ENCODE measurements at places on chromosomes 6 and 20.

DNA sequence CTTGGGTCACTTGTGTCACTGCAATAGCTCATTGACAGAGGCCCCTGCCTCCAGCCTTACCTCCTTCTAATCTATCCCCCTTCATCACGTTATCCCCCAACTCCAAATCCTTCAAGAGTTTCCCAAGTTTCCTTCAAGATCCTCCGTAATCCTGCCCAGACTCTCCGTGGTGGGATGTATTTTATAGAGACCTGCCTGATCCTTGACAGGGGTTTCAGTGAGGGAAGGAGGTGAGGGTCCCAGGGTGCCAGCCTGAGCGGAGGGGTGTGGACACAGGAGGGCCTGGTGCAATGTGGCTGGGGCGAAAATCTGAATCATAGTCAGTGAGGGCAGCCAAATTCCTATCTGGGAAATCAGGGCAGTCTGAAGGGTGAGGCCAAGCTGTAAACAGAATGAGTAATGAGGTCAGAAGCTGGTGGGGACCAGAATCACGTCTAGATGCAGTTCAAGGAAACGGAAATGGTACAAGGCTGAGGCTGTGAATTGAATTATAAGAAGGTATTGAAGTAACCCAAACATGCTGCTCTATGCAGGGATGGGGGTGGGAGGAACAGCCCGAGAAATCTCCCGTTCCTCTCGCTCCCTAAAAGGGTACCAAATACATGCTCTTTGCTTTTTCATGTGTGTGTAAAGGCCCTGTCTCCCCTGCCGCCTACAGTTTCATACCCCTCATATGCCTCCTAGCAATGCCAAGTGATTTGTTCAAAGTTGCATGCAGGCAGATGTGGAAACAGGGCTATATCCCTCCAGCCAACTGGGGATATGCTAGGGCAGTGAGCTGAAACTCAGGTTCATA is 35.4 kb upstream of the PIM1 start:
- DNase-seq, result peak; percentile 72

DNA sequence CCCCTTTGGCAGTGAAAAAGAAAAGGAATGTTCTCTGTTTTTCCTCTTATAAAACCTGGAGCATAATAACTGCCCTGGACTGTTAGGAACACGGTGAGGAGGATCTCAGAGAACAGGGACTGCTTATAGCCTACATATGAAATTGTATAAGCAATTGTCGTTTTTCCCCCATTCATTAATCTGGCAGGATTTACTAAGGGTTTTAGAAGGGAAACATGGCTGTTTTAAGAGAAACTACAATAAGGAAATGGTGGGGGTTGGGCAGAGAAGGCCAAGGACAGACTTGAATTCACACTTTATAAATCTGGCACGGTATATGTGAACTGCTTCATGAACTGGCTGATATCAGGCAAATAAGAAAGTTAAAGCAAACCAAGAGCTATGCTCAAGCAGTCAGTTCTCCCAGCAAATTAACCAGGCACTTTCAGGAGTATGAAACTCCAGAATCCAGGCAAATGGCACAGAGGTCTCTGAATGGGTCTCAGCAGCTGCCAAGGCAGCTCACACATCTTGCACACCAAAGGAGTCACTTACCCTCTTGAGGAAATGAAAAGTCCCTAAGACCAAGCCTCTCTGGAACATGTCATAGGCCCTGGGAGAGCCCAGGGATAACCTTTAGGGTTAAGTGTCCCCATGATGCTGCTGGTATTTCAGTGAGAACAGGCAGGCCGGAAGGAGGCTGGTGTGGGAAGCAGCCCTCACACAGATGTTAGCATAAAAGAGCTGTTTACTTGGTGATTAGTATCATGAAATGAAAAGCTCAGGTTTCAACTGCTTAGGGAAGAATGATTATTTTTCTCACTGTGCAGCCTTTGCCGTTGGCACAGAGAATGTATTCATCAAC is 260.5 kb upstream of the MARCKS start:
- no peak for DNase-seq

- no peak for DNase-seq
Measured at GRCh38 chr6:120981835-120982234, 352.4 kb downstream of the TBC1D32 start.

DNA sequence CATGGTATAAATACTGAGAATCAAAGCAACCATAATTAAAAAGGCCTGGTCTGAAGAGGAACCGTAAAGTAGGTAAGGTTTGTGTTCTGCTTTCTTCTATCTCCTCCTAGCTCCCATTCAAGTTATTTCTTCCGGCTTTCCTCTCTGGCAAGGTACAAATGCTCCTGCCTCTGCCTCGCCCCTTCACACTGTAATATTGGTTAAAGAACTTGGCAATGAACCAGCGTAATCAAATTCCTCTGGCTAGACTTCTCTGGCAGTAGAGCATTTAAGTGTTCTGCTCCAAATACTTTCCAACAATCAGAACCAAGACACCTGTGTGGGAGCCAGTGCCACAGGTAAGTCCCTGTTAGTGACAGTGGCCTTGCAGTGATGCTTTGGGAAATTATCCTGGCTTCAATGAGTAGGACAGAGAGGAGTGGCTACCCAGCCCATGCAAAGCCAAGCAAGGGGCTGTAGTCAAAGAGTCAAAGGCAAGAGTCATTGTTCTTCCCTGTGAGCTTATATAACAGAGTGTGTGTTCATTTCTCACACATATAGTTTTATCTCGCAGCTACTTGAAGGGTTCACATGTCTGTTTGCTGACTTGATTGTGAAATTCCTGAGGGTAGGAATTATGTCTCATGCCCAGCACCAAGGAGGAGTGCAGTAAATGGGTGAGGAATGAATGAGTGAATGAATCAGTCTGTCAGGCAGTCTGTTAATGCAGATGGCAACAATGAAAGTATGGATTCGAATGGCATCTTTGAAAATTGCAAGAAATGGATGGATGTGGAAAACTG is 329.3 kb downstream of the NRN1 start:
- no peak for DNase-seq

DNA sequence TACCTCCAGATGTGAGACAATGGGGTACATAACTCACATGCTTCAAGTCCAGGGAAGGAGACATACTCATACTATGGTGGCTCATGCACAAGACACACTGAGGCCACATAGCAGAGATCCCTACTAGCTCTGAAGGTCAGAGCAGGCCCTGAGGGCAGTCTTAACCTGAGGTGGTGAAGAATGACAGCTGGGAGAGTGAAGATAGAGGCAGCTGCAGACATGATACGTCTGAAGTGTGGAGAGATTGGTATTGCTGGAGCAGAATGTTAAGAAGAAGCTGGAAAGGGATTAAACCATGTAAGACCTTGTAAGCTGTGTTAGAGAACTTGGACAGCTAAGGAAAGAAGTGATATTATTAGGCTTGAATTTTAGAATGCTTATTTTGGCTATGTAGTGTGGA is 32.9 kb downstream of the PGM3 start:
- DNase-seq, result no peak

- no peak for DNase-seq
Measured at GRCh38 chr6:8027965-8028651, 36.1 kb downstream of the BLOC1S5 start.

DNA sequence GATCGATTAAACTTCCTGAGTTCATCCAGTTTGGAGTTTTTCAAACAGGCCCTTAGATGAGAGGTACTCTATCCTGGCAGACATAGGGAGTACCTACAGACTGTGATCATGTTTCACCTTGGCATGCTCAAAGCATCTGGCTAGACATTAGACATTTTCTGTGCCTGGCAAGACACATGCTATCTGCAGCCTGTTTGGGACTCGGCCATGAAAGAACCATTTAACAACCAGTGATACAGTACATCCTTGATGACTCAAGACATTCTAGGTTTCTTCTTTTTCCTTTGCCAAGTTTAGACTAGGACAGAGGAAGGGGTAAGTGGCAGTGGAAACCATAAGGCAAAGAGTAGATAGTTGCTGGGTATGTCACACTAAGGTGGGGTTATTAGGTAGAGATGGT is 15.4 kb upstream of the PAQR8 start:
- no peak for DNase-seq

GRCh38 chr6:129046526-129046925 is 163.6 kb downstream of the LAMA2 start:
- DNase-seq, result no peak

GRCh38 chr20:46621492-46621891 is 29.8 kb downstream of the SLC13A3 start:
- no peak for DNase-seq

GRCh38 chr20:11847827-11848226 is 69.9 kb upstream of the BTBD3 start:
- DNase-seq, result no peak

DNA sequence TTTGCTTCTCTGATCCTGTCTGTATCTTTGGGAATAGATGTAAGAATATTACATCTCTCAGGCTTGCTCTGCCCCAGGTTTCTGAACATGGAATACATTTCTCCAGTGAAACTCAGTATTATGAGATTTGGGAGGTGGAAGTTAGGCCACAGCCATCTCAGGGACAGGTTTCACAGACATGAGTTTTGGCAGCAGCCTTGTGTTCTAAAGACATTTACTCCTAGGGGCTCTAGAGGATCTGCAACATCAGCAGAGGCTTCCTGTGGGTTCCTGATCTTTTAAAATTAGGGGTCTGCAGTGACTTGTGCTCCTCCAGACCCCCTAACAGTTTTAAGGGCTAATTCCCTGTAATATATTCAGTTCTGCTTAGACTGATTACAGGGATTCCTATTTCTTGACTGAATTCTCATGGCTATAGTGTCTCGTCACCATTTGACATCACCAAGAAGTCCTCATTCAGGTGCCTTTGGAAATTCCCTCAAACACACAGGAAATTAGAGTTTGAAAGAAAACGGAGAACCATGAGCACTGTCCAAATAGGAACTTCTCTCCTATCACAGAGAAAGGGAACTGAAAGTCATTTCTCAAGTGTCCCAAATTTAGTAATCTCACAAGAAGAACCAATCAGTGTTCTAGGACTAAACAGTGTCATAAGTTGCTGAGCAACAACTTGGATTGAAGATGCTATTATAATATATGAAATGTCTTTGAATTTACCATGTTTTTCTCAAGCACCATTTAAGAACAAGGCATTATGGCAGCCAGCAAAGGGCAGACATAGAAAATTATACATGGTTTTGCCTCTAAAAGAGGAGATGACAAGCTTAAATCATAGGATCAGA is 2.5 kb upstream of the HLA-DRA start:
- no peak for DNase-seq

DNA sequence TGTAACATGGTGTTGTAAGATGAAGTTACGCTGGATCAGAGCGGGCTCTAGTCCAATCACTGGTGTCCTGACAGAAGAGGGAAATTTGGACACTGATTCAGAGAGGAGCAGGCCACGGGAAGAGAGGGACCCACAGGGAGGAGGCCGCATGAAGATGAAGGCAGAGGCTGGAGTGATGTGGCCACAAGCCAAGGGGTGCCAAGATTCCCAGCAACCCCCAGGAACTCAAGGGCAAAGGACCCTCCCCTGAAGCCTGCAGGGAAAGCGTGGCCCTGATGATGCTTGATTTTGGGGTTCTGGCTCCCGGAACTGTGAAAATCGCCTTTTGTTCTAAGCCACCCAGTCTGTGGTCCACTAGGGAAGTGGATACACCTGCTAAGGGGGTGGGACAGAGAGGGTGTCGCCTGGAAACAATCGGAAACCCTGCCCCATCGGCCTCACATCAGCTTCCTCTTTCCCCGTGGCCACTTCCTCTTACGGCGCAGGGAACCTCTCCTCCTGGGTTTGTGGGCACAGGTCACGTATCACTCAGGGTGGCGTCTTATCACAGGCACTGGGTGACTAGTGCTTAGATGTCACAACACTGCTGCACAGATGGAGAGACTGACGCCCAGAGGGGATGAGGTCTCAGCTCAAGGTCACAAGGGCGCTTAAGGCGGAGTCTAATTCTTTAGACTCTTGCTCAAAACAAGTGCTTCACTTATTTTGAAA is 58.0 kb downstream of the SULF2 start:
- DNase-seq, result no peak

DNA sequence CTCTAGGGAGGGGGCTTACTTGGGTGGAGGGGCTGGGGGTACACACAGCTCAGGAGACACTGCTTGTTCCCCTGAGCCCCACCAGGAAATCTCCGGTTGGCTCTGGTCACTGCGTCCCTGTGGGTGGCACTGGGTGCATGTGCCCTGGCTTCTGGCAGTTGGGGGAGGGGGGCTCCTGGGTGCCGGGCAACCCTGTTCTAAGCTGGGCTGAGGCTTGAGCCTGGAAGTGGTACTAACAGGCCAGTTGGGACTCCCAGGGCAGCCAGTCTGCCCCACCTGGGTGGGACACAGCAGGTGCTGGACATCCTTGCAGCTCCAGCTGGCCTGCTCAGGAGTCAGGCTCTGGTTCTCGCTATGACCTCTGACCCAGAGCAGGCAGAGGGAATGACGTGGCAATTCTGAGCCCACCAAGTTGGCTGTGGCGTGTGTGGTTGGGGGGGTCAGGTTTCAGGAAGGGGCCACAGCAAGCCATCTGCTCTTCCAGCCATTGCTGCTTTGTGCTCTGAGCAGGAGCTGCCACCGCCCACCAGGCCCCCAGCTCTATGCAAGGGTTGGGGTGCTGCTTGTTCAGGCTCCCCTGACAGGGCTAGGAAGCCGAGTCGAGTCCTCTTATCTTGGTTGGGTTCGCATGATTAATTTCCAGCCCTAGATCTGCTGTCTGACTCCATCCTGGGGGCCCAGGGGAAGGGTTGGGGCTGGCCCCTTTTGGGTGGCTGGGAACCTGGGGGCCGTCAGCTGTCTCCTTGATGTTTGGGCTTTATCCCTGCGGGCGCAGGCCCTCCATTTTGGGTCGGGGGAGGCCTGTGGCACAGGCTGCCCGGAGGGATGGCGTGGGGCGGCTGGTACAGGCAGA is 590 bp downstream of the C20orf204 start:
- no peak for DNase-seq

GRCh38 chr6:14713966-14714631 is 531.8 kb upstream of the JARID2 start:
- DNase-seq, result no peak

GRCh38 chr6:96834070-96834469 is 3.2 kb downstream of the GPR63 start:
- DNase-seq, result no peak

GRCh38 chr6:26624557-26624956 is 27.8 kb downstream of the ABT1 start:
- DNase-seq, result no peak

DNA sequence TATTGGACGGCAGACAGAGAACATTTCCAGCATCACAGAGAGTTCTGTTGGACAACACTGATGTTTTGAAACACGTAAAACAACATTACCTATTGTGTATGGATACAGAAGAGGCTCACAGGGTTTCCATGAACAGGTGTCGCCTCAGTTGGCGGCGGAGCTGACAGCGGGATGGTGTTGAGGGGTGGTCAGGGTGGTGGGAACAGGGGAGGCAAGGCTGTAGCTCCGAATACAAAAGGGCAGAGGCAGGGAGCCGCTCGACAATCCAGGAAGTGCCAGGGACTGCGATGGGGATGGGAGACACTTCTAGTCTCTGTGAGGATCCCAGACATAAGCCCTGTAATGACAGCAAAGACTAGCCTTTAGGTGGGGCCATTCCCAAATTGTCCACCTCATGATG is 14.5 kb upstream of the PI16 start:
- DNase-seq, result no peak

GRCh38 chr6:55694148-55694547 is 115.2 kb upstream of the HMGCLL1 start:
- no peak for DNase-seq

DNA sequence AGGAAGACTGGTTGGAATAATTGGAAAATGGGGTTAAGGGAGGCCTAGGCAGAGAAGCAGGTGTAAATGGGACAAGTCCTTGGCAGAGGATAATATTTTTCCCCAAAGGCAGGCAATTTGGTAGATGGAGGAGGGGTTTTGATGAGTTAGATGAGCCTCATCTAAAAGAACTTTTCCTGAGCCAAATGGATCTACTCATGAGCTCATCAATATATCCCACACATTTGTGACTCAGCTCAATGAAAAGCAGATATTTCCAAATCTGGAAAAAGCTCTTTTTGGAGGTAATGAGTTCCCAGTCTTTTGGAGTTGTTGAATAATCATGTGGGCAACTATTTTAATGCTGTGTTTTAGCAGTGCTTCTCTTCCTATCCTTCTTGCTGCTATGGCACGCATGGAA is 685.5 kb upstream of the CITED2 start:
- no peak for DNase-seq

Data from amniotic stem cell (primary cell).